ENCODE measurements at places on chromosomes 2 and 18.

- no peaks in the 10 kb centered on the region for H3K27me3 ChIP-seq
- no peaks in the 10 kb centered on the region for H3K36me3 ChIP-seq
- no peak for DNase-seq
- no peak overlapping the region for H3K27ac ChIP-seq
- H3K4me3 ChIP-seq: no peak overlapping the region
- H3K4me1 ChIP-seq: peaks cover 2% of the 10 kb centered on the region
Observed at GRCh38 chr2:239725551-239725890, 299.6 kb downstream of the NDUFA10 start.

DNA sequence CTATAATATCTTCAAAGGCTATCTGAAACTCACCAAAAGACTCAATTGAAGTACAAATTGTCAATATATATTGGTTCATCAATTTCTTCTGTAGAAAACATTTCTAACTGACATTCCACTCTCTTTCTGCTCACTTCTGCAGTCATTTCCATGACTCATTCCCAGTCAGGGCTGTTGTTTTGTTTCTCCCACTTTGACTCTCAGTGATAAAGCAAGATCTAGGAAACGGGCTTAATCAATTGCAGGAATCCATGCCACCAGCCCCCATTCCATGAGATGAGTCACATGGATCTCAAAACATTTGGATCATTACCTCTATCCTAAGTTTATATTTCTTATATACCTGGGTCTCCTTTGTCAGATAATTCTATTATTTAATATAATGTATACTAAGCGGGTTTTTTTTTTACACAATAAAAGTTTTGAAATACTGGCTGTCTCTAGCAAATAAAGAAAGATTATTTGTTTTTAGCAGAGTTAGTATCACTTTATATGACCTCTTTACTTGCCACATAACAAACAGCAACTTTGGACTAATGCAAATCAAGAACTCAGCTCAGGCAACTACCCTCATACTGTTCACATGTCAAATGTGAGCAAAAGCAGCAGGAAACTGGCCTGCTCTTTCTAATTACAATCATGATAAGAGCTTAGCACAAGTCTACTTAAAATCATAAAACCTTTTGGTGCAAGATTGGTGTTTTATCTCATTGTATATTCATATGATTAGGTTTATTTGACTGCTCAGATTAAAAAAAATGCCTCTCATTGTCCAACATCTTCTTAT lies 251.1 kb upstream of the PIK3C3 start:
- no peak overlapping the region for H3K27ac ChIP-seq
- no peaks in the 10 kb centered on the region for H3K4me1 ChIP-seq
- H3K4me3 ChIP-seq: no peak overlapping the region
- no peak for DNase-seq
- no peaks in the 10 kb centered on the region for H3K36me3 ChIP-seq

GRCh38 chr2:165163761-165164160 lies 40.1 kb downstream of the SCN3A start:
- H3K4me3 ChIP-seq: no peak overlapping the region
- no peaks in the 10 kb centered on the region for H3K36me3 ChIP-seq
- H3K27me3 ChIP-seq: no peaks in the 10 kb centered on the region
- no peaks in the 10 kb centered on the region for H3K4me1 ChIP-seq

GRCh38 chr2:8441986-8442385 lies 239.9 kb upstream of the ID2 start:
- no peaks in the 10 kb centered on the region for H3K27me3 ChIP-seq
- no peak overlapping the region for H3K4me3 ChIP-seq
- DNase-seq: no peak
- H3K4me1 ChIP-seq: peaks cover 10% of the 10 kb centered on the region
- H3K27ac ChIP-seq: no peak overlapping the region

DNA sequence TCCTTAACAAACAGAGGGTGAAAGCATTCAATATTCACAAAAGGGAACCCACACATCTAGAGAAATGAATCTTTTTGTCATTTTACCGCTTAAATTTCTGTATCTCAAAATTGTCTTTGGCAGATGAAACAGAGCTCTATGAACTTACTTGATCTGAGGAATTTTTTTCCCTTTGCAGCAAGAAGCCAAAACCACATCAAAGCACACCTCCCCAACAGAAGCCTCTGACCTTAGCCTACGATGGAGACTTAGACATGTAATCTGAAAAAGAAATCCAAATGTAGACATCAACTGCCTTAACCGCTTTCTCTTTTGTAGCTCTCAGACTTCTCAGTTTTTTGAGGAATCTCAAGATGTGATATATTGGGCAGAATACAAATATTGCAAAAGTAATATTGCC lies 287.9 kb upstream of the HNMT start:
- H3K4me3 ChIP-seq: no peak overlapping the region
- no peaks in the 10 kb centered on the region for H3K36me3 ChIP-seq
- DNase-seq: no peak
- no peak overlapping the region for H3K27ac ChIP-seq
- H3K4me1 ChIP-seq: no peaks in the 10 kb centered on the region

Data from activated CD4-positive, alpha-beta memory T cell treated with anti-CD3 and anti-CD28 coated beads for 36 hours (primary cell).